Aorta (tissue), 5 donors: ENCODE measurements at places on chromosomes 4 and X.

- no peak for DNase-seq
Measured at GRCh38 chr4:108775921-108776320, 13.1 kb upstream of the ETNPPL start.

DNA sequence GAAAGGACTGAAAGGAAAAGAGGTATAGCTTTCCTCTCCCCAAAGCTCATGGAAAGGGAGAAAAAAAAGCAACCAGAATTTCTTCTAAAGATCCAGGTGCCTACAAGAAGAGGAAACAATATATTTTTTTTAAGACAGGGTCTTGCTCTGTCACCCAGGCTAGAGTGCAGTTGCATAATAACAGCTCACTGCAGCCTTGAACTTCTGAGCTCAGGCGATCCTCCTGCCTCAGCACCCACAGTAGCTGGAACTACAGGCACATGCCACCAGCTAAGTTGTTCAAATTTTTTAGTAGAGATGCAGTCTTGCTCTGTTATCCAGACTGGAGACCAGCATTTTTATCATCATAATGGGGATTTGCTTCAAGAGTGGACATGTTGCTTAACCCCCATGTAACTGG lies 30.5 kb upstream of the BBS12 start:
- DNase-seq = no peak

- no peak for DNase-seq
Measured at GRCh38 chr4:74486905-74487304, 42.0 kb downstream of the AREG start.

DNA sequence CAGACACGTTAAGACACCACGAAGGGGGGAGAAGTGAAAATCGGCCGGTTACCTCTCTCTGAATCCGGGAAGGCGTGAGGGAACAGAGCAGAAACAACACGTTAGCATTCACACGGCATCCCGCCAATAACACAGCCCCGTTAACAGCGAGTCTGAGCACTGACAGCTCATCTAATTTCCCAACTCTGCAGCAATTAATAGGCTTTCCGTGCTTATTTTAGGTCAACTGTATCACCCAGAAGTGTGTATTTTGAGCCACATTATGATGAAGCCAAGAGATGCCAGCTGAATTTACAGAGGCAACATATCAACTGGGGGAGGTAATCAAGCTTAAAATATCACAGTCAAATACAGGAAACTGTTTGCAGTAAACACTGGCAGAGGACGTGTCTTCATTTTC lies 92.6 kb downstream of the NSUN7 start:
- no peak for DNase-seq

GRCh38 chr4:85431881-85432485 lies 43.0 kb upstream of the ARHGAP24 start:
- no peak for DNase-seq

GRCh38 chrX:21745756-21746155 lies 12.2 kb downstream of the SMPX start:
- DNase-seq = no peak

- DNase-seq = no peak
Measured at GRCh38 chr4:165553221-165553810, 174.5 kb downstream of the CPE start.

GRCh38 chrX:3230496-3230895 lies 116.0 kb downstream of the MXRA5 start:
- no peak for DNase-seq
